ENCODE measurements at places on chromosomes 6 and 20.

GRCh38 chr20:62627901-62628612 is 14.2 kb upstream of the SLCO4A1 start:
- DNase-seq: peak; percentile 52

DNA sequence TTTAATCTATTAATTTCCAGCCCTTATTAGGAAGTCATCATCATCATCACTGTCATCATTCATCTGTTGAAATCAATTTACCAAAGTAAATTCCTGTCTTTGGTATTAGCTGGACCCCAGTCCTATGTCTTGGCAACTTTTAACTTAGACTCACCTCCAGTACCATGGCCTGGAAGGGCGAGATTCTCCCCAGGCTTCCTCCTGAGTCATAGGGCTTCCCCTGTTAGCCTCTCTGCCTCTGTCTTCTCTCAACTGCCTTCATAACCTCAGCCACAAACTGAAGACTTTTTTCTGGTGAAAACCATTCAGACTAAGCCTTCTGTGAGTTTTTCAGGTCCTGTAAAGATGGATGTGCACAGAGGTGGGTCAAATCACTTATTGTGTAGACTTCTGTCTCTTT is 95.0 kb downstream of the NKAIN2 start:
- DNase-seq: no peak

DNA sequence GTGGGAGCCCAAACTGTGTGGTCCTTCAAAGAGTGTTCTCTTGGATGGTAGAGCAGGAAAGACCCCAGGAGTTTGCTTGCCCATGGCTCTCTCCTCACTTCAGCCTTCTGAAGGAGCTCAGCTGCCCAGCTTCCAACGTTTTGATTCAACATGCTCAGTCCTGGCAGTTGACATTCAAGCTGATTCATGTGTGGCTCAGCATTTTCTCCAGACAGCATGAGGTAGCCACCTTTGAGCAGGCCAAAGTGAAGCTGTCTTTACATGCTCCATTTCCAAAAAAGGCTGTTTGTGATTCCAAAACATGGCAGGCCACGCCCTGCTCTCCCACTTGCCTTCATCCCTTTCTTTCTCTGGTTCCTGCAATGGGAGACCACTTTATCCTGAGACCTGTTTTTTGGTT is 280.2 kb downstream of the TBC1D7 start:
- no peak for DNase-seq

DNA sequence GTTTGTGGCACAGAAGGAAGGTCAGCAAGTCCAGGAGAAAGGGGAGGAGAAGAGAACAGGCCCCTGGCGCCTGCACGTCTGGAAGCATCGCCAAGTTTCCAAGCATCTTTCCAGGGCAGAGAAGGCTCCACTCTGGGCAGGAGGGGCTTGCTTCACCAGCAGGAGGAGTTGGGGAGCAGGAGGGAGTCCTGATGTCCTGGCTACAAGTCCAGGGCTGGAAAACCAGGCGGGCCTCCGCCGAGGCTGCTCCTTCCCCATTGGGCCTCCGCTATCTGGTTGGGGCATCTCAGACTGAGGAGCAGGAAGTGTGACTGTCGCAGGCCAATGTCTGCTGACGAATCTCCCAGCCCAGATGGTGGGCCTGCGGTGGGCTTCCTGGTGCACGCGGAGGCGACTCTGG is 421.9 kb downstream of the PREX1 start:
- DNase-seq: no peak

DNA sequence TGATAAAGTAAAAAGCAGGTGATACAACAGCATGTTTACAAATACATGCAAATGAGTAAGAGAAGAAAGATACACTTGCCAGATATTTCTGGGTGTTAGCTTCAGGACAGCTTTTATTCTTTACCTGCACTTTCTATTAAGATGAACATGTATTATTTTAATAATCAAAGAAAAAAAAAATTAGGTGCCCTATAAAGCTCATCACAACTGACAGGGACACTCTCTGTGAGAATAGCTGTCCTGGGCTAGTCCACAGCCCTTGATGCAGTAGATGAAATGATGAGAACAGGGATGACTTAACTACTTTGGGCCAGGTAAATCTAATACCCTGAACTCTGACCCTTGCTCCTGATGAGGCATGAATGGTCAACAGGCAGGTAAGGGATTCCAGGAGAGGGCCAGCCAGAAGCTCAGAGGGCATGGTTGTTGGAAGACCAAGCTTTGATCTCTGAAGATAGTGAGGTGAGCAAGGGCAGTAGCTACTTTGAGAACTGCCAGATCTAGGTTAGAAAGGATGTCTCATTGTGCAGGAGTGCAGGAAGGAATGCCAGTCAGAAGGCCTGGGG is 15.6 kb downstream of the NSFL1C start:
- DNase-seq: no peak

GRCh38 chr6:89749918-89750317 is 69.7 kb downstream of the MDN1 start:
- peak; percentile 10 for DNase-seq

- no peak for DNase-seq
Measured at GRCh38 chr20:44481719-44482416, 6.2 kb downstream of the TTPAL start.

DNA sequence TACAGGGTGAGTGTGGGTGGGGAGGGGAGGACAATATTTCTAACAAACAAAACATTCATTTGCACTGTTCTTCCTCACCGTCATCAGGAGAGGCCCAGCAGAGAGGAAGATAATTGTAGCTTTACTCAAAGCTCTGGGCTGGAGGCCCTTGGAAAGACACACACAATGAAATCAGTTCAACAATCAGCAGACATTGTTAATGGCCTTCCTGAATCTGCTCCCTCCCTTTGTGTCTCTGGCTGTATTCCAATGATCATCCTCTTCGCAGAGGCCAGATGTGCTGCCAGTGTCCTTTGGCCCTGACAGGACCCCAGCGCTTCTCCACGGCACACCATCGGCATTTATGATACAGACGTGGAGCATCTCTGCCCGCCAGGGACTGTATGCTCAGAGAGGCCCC is 44.6 kb upstream of the LRFN2 start:
- DNase-seq: no peak

DNA sequence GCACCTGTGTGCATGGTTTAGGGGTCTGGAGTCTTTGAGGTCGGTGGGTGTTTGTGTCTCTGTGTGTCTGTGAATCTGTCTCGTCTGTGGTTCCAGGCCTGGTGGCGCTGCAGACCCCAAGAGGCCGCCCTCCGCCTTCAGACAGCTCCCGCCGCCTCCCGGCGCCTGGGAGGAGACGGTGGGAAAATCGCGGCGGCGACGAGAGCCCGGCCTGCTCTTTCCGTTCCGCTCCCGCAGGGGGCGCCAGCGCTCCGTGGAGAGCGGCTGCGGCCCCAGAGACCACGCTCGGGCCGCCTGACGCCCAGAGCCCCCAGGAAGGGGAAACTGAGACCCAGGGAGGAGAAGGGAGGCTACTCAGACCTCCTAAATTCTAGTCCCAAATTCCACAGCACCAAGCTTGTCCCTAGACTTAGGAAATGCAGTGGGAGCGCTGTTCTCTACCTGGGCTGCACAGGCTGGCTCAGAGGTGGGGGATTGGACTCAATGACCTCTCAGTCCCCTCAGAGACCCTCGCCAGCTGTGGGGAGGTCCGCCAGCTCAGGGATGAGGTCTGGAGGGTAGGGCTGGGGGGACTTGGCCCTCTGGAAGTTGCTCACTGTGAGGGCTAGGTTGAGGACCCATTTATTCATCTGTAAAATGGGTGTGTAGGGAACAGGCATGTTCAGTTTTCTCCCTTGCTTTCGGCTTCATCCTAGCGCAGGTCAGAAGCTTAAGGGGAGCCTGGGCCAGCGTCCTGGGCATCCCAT is 36.9 kb upstream of the BLCAP start:
- DNase-seq: peak; percentile 7

- DNase-seq: no peak
Measured at GRCh38 chr6:113340371-113340770, 516.8 kb upstream of the MARCKS start.

DNA sequence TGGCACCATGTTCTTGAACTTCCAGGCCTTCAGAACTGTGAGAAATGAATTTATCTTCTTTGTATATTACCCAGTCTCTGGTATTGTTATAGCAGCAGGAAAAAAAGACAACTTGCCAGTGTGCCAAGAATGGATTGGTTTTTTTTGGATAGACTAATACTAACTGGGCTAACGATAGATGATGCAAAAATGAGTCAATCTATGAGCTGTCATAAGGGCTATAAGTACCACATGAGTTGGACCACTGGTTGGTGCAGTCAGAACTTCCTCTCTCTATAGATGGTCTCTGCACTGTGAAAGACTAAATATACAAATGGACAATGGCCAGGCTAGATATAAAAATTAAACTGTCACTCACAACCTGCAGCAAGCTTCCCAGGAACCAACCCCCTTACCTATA is 87.6 kb upstream of the COL21A1 start:
- peak; percentile 67 for DNase-seq

GRCh38 chr20:32289661-32290431 is 12.4 kb downstream of the KIF3B start:
- no peak for DNase-seq

- no peak for DNase-seq
Measured at GRCh38 chr20:58702161-58702510, 9.5 kb downstream of the NPEPL1 start.

DNA sequence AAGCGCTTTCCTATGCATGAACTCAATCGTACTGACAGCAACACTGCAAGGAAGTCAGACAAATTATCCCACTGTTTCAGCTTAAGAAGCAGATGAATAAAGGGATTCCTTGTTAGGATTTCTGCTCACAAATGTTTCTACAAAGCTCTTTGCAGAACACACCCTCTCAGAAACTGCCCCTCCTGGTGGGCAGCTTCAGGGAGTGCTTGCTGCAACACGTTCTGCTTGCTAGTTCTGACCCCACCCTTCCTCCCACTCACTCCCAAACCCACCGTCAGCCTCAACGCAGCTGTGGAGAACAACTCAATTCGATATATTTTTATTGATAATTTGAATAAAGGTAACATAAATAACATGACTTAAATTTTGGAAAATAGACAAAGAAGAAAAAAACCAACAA is 250.8 kb upstream of the PRDM1 start:
- peak; percentile 35 for DNase-seq

- DNase-seq: no peak
Measured at GRCh38 chr20:4829514-4830215, 108.0 kb downstream of the PRND start.
